ENCODE measurements at places on chromosomes 6 and 20.

DNA sequence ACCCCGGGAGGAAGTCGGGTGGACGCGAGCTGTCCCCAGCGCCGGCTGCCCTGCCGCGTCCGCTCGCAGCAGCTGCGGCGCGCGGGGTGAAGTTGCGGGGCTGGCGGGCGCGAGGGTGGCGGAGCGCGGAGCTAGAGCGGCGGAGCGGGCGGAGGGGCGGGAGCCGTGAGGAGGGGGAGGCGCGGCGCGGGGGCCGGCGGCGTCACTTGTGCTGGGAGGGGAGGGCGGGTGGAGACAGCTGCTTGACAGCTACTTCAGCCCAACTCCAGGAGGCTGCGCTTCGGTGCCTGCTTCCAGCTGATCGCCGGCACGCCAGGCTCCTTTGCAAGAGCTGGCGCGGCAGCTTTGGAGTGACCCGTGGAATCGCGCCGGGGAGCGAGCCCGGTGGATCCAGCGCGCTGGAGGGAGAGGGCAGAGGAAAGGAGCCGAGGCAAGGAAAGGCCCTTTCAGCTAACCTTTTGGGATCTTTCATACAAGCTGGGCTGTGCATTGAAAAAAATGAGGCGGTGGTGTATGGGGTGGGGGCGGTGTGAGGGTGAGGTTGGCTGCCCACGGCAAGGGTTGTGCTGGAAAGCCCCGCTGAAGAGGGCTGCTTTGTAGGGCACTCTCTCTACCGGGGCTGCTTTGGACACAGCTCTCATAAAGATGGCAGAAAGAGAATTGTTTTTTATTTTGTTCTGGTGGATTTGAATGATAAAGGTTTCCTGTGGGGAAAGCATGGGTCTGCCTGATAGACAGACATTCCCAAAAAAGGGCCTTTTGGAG lies 24.6 kb downstream of the RIPOR2 start:
- no peaks in the 10 kb centered on the region for H3K27me3 ChIP-seq
- peak overlapping the region; percentile 99 for H3K27ac ChIP-seq
- peaks cover 90% of the 10 kb centered on the region for H3K4me1 ChIP-seq

DNA sequence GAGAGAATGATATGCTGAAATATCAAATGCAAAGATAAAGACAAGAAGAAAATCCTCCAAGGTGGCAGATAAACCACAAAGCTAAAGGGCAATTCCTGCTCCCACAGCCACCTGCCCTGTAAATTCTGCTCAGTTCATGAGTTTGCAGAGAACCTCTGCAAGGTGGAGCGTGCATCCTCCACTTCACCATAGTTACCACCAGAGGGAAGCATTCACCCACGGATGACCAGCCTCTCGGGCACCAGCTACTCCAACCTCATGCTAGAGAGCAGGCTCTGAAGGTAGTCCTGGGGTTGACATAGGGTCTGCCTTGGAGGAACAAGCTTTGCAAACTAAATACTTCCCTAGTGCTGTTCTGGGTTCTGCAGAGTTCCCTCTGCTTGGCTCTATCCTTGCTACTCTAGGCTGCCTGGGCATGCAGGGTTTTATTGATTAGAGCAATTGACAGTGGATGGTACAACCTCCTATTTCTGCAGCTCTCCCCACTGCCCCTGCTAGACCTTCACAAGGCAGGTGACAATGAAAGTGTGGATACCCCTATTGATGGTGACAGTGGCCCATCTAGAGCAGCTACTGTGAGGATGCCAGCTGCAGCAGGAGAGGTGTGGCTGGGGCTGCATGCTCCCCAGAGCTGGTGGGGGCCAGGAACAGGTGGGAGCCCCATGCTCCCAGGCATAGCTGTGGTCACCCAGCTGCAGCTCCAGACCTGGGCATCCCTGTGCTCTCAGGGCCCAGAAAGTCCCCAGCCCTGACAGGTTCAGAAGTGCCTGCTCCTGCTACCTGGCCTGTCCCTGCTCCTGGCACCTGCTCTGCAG lies 51.1 kb downstream of the GGTLC1 start:
- no peak overlapping the region for H3K27ac ChIP-seq
- DNase-seq: peak; percentile 31
- no peaks in the 10 kb centered on the region for H3K4me1 ChIP-seq
- H3K4me3 ChIP-seq: no peak overlapping the region
- H3K27me3 ChIP-seq: peaks cover 11% of the 10 kb centered on the region

DNA sequence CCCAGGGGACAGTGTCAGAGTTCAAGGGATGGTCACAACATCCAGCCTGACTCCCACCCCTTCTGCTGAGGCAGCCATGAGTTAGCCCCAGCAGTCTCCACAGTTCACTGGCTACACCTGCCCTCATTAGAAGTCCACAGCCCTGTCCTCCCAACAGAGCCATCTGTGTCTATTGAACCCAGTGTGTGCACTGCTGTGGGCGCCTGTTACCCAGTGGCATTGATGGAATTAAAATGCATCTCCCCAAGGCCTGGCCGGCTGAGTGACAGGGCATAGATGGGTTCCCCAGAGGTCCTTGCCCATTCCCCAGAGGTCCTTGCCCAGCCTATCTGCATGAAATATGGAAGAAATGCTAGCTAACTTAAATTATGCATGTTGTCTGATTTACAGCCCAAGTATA lies 73.3 kb downstream of the PCSK2 start:
- no peak for DNase-seq
- H3K27me3 ChIP-seq: peaks cover 20% of the 10 kb centered on the region
- H3K36me3 ChIP-seq: no peaks in the 10 kb centered on the region
- H3K27ac ChIP-seq: no peak overlapping the region
- no peak overlapping the region for H3K4me3 ChIP-seq

GRCh38 chr6:78231002-78231401 lies 578.2 kb downstream of the MEI4 start:
- H3K36me3 ChIP-seq: no peaks in the 10 kb centered on the region
- no peak for DNase-seq
- H3K4me1 ChIP-seq: no peaks in the 10 kb centered on the region
- H3K27me3 ChIP-seq: no peaks in the 10 kb centered on the region
- H3K4me3 ChIP-seq: no peak overlapping the region

- H3K4me3 ChIP-seq: no peak overlapping the region
- no peak for DNase-seq
- H3K27ac ChIP-seq: no peak overlapping the region
- no peaks in the 10 kb centered on the region for H3K27me3 ChIP-seq
- peaks cover 3% of the 10 kb centered on the region for H3K36me3 ChIP-seq
- H3K4me1 ChIP-seq: no peaks in the 10 kb centered on the region
Measured at GRCh38 chr6:155340464-155341129, 26.3 kb upstream of the TFB1M start.

DNA sequence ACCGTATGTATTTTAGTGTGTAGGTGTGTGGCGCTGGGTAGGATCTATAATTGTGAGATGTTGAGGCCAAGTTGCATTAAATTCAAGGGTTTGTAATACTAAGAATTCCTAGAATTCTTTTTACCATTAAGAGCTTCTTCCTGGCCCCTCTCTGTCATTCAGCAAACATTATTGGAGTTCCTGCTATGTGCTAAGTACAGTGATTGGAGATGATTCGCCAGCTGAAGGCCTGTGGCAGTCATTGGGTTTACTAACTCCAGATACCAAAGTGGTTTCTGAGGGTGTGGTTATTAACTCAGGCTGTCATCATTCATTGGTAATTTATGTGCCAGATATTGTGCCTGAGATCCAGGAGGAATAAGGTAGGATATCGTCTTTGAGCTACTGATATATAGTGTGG lies 167.1 kb downstream of the LAMA2 start:
- H3K36me3 ChIP-seq: no peaks in the 10 kb centered on the region
- peaks cover 16% of the 10 kb centered on the region for H3K27me3 ChIP-seq
- no peak overlapping the region for H3K27ac ChIP-seq

DNA sequence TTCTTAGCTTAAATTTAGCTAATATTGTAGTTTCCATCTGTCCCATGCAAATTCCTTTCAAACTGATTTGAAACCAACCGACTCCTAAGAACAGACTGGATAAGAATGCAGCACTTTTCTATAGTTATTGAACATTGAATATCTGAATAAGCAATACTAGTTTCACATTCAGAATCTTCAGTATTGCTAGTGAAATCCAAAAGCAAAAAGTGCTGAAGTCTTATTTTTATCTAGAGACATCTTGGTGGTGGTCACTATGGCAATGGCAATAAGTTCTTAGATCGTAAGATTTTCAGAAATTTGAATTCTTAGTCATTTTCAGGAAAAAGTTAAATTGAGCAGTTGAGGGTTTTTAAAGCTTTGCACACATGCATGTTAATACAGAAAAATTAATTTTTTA lies 2.7 kb downstream of the TFB1M start:
- H3K27me3 ChIP-seq: no peaks in the 10 kb centered on the region
- no peak for DNase-seq
- no peak overlapping the region for H3K4me3 ChIP-seq
- no peak overlapping the region for H3K27ac ChIP-seq
- H3K4me1 ChIP-seq: peaks cover 28% of the 10 kb centered on the region

Data from T-helper 17 cell (primary cell).